ENCODE measurements at places on chromosomes 7 and 10. TPM values are rescaled to one million over a fixed set of nuclear protein-coding genes. Genes with fewer than 3 reads are reported as not detected.

NRG3 gene
- total RNA-seq, result 1.6 TPM

DOCK1 gene
- total RNA-seq, result 25.8 TPM

PKD2L1 gene
- total RNA-seq, result not detected

AKR1C4 gene
- not detected for total RNA-seq

PPP1R3C gene
- total RNA-seq, result 2.0 TPM

CTAGE8 gene
- total RNA-seq, result not detected

YAE1 gene
- total RNA-seq, result 3.3 TPM

SFTPA1 gene
- total RNA-seq, result not detected

SRI gene
- 16.7 TPM for total RNA-seq

- H3K27ac ChIP-seq, result no peak overlapping the region
- no peaks in the 10 kb centered on the region for H3K36me3 ChIP-seq
- H3K4me3 ChIP-seq, result no peak overlapping the region
These were observed 285.8 kb downstream of the CAMK1D start for GRCh38 chr10:12635127-12635541.

- no peak overlapping the region for H3K27ac ChIP-seq
- H3K4me1 ChIP-seq, result no peaks in the 10 kb centered on the region
- H3K36me3 ChIP-seq, result no peaks in the 10 kb centered on the region
- H3K27me3 ChIP-seq, result no peaks in the 10 kb centered on the region
- no peak for DNase-seq
- H3K4me3 ChIP-seq, result no peak overlapping the region
These were observed 230.5 kb upstream of the MBL2 start for GRCh38 chr10:53003094-53003493.

DNA sequence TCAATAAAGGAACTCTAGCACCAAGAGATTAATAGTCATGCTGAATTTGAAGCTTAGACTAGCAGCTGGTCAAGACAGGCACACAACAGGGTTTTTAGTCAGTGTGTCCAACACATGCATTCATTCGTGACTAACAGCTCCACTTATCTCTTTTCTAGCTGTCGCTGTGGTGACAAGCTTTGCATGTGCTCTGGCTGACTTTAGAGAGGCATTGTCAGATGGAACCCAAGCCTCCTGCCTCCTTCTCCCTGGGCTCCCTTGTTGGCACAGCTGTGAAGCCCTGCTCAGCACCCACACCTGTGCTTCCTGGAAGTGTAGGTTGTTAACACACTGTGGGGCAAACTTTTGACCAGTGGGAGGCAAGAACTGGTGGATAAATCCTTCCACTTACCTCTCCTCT is 9.8 kb upstream of the AGK start:
- no peak for DNase-seq
- H3K4me1 ChIP-seq, result no peaks in the 10 kb centered on the region
- H3K27ac ChIP-seq, result no peak overlapping the region
- no peaks in the 10 kb centered on the region for H3K36me3 ChIP-seq

- H3K27ac ChIP-seq, result no peak overlapping the region
- H3K27me3 ChIP-seq, result no peaks in the 10 kb centered on the region
- no peaks in the 10 kb centered on the region for H3K36me3 ChIP-seq
- DNase-seq, result no peak
- no peak overlapping the region for H3K4me3 ChIP-seq
These were observed 11.7 kb downstream of the C1QL3 start for GRCh38 chr10:16509996-16510395.

DNA sequence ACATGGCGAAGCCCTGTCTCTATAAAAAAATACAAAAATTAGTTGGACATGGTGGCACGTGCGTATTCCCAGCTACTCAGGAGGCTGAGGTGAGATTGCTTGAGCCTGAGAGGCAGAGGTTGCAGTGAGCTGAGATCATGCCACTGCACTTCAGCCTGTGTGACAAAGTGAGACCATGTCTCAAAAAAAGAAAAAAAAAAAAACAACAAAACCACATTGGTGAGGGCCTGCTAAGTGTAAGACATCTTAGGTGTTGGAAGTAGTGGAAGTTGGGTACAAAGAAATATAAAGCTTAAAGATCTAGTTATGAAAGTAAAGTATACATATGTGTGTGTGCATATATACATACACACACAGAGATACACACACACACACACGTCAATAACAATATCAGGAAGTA is 228.0 kb downstream of the EXOC4 start:
- no peak overlapping the region for H3K4me3 ChIP-seq
- no peaks in the 10 kb centered on the region for H3K4me1 ChIP-seq
- H3K27ac ChIP-seq, result no peak overlapping the region

GRCh38 chr10:110101464-110102144 is 93.8 kb downstream of the ADD3 start:
- no peaks in the 10 kb centered on the region for H3K27me3 ChIP-seq
- H3K36me3 ChIP-seq, result peaks cover 15% of the 10 kb centered on the region
- DNase-seq, result no peak
- no peak overlapping the region for H3K27ac ChIP-seq
- no peak overlapping the region for H3K4me3 ChIP-seq

GRCh38 chr10:15363031-15363430 is 8.1 kb downstream of the FAM171A1 start:
- H3K27me3 ChIP-seq, result no peaks in the 10 kb centered on the region
- H3K4me3 ChIP-seq, result no peak overlapping the region
- H3K27ac ChIP-seq, result no peak overlapping the region
- H3K36me3 ChIP-seq, result no peaks in the 10 kb centered on the region
- no peaks in the 10 kb centered on the region for H3K4me1 ChIP-seq
- DNase-seq, result no peak

GRCh38 chr7:69732203-69732602 is 133.9 kb downstream of the AUTS2 start:
- H3K27me3 ChIP-seq, result no peaks in the 10 kb centered on the region
- H3K27ac ChIP-seq, result no peak overlapping the region
- DNase-seq, result no peak
- H3K4me1 ChIP-seq, result peaks cover 3% of the 10 kb centered on the region

- no peaks in the 10 kb centered on the region for H3K36me3 ChIP-seq
- H3K27ac ChIP-seq, result no peak overlapping the region
- peaks cover 3% of the 10 kb centered on the region for H3K4me1 ChIP-seq
- H3K27me3 ChIP-seq, result no peaks in the 10 kb centered on the region
- H3K4me3 ChIP-seq, result no peak overlapping the region
These were observed 48.9 kb downstream of the PYROXD2 start for GRCh38 chr10:98366062-98366530.

DNA sequence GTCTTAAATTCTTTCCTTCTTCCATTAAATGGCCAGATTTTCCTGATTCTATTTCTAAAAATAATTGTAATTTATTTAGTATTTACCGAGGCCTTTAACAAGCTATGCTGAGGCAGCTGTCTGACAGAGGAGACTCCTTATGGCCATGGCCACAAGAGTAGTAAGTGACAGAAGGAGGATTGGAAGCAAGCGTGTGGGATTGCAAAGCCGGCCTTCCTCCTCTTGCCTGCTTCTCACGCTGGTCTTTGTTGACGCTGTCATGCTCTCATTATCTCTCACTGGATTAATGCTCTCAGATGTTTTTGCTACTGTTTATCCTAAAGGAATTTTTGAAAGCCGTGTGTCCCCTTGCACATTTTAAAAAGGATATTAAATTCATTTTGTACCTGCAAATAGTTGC is 546.3 kb downstream of the SDK1 start:
- H3K27ac ChIP-seq, result no peak overlapping the region
- no peaks in the 10 kb centered on the region for H3K36me3 ChIP-seq
- no peak for DNase-seq
- H3K4me1 ChIP-seq, result no peaks in the 10 kb centered on the region
- no peaks in the 10 kb centered on the region for H3K27me3 ChIP-seq

- H3K27me3 ChIP-seq, result no peaks in the 10 kb centered on the region
- H3K4me1 ChIP-seq, result no peaks in the 10 kb centered on the region
- DNase-seq, result no peak
These were observed 114.0 kb upstream of the LYZL2 start for GRCh38 chr10:30743586-30743985.

- no peak overlapping the region for H3K4me3 ChIP-seq
- H3K36me3 ChIP-seq, result no peaks in the 10 kb centered on the region
- no peak overlapping the region for H3K27ac ChIP-seq
These were observed 93.8 kb upstream of the HDAC9 start for GRCh38 chr7:18401757-18402156.

- no peak overlapping the region for H3K27ac ChIP-seq
- peak; percentile 33 for DNase-seq
- no peaks in the 10 kb centered on the region for H3K36me3 ChIP-seq
- no peak overlapping the region for H3K4me3 ChIP-seq
These were observed 161.9 kb upstream of the ZMIZ1 start for GRCh38 chr10:78906734-78907390.

GRCh38 chr7:131629217-131629882 is 72.9 kb upstream of the PODXL start:
- H3K27ac ChIP-seq, result peak overlapping the region; percentile 18
- no peaks in the 10 kb centered on the region for H3K27me3 ChIP-seq
- H3K4me3 ChIP-seq, result no peak overlapping the region

DNA sequence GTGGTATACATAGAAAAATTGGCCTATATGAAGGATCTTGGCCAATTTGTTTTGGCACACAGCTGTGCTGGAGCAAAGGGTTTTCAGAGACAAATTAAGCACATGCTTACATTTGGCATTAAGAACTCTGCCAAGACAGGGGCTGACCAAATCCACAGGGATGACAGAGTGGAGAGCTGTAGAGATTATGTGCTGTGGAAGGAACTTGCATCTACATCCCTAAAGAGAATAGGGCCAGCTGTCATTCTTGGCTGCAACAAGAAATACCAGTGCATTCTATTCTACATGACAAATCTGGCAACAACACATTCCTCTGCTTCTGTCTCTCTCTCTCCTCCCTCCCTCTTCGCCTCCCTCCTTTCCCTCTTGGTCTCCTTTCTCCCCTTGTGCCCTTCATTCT is 75.6 kb downstream of the POM121L12 start:
- no peak overlapping the region for H3K4me3 ChIP-seq
- no peaks in the 10 kb centered on the region for H3K36me3 ChIP-seq
- no peak overlapping the region for H3K27ac ChIP-seq
- H3K4me1 ChIP-seq, result no peaks in the 10 kb centered on the region
- no peak for DNase-seq

DNA sequence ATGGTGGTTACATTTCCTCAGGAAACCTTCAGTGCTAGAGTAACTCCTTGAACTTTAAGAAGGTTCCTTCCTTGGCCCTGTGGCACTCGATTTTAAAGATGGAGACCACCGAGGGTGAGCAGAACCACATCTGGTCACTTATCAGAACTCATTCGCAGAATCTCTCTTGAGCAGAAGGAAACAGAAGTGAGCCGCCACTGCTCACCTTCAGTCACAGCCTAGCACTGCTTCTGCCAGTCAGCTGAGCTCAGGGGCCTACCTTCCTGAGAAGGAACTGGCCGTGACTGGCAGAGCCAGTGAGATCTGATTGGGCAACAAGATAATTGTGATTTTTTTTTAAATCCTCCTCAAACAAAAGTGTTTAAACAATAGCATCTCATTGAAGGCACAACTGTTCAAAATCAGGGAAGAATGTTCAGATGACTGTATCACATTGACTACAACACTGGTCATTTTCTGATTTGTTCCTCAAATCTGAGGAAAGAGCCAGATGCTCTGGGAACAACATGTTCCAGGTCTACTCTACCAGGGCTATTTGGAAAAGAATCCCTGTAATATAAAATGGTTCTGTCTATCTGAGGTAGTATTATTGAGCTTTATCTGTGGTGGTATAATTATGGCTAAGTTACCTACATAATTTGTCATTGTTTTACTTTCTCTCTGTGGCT is 2.7 kb upstream of the SYPL1 start:
- no peaks in the 10 kb centered on the region for H3K36me3 ChIP-seq
- H3K4me3 ChIP-seq, result no peak overlapping the region
- H3K27me3 ChIP-seq, result no peaks in the 10 kb centered on the region

GRCh38 chr7:29147821-29148220 is 1.5 kb upstream of the CPVL start:
- no peaks in the 10 kb centered on the region for H3K27me3 ChIP-seq
- H3K4me3 ChIP-seq, result no peak overlapping the region
- no peak for DNase-seq

- peaks cover under 1% of the 10 kb centered on the region for H3K4me1 ChIP-seq
- H3K4me3 ChIP-seq, result no peak overlapping the region
- no peak overlapping the region for H3K27ac ChIP-seq
- H3K27me3 ChIP-seq, result no peaks in the 10 kb centered on the region
These were observed 316.0 kb downstream of the GFRA1 start for GRCh38 chr10:115957012-115957399.

GRCh38 chr7:27095897-27096767 is at the start of gene HOXA1:
TSS of gene HOXA1 (minus strand) at chr7:27096000. CDS start at chr7:27095912, 88 bp downstream.
- DNase-seq, result peak; percentile 94
- no peaks in the 10 kb centered on the region for H3K27me3 ChIP-seq
- H3K36me3 ChIP-seq, result no peaks in the 10 kb centered on the region
- H3K4me3 ChIP-seq, result peak within 1 kb of the TSS; percentile 79
